ENCODE measurements at places on chromosomes 2 and 18. TPM values are rescaled to one million over a fixed set of nuclear protein-coding genes. Genes with fewer than 3 reads are reported as not detected.
A peak's percentile ranks its signal among the peaks of the same experiment; 100 is the strongest.

The LONRF2 gene
- not detected for total RNA-seq

The COLEC11 gene
- total RNA-seq, result not detected

The CEBPZ gene
- 46.6 TPM for total RNA-seq

The GALNT5 gene
- not detected for total RNA-seq

DNA sequence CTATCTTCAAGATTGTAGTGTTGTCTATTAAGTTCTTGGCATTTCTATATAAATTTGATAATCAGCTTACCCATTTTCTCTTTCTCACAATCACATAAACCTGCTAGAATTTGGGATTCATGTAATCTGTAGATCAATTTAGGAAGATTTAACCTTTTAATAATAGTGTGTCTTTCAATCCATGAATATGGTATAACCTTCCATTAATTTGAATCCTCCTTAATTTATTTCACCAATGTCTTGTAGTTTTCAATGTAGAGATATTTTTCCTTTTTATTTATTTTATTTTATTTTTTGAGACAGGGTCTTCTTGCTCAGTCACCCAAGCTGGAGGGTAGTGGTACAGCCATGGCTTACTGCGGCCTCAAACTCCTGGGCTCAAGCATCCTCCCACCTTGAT is 20.2 kb downstream of the SANBR start:
- H3K27me3 ChIP-seq, result no peaks in the 10 kb centered on the region
- H3K36me3 ChIP-seq, result peaks cover 12% of the 10 kb centered on the region
- no peak overlapping the region for H3K27ac ChIP-seq
- no peak for DNase-seq
- no peak overlapping the region for H3K4me3 ChIP-seq

The RBKS gene
- total RNA-seq, result 9.9 TPM

GRCh38 chr2:183950673-183951072 is 647.7 kb upstream of the ZNF804A start:
- no peaks in the 10 kb centered on the region for H3K27me3 ChIP-seq
- H3K4me3 ChIP-seq, result no peak overlapping the region
- H3K4me1 ChIP-seq, result peaks cover 19% of the 10 kb centered on the region
- H3K27ac ChIP-seq, result no peak overlapping the region

DNA sequence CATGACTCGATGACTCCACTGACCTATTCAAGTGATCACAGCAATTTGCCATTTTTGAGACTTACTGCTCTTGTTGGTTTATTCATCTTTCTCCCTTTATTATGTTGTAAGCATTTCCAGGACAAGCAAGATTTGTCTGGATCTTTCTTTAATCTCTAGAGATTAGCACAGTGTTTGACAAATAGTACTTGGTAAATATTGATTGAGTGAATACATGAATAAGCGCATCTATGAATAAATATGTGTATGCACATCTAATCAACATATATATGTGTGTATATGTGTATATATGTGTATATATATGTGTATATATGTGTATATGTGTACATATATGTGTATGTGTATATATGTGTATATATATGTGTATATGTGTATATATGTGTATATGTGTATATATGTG is 7.3 kb downstream of the TMX3 start:
- DNase-seq, result no peak
- H3K27ac ChIP-seq, result no peak overlapping the region
- no peak overlapping the region for H3K4me3 ChIP-seq

The LANCL1 gene
- 33.7 TPM for total RNA-seq

- H3K4me3 ChIP-seq, result no peak overlapping the region
- H3K27ac ChIP-seq, result no peak overlapping the region
- H3K27me3 ChIP-seq, result no peaks in the 10 kb centered on the region
- H3K4me1 ChIP-seq, result peaks cover 11% of the 10 kb centered on the region
- no peak for DNase-seq
Observed at GRCh38 chr2:70347831-70348230, 46.0 kb upstream of the FAM136A start.

The CSRNP3 gene
- total RNA-seq, result 0.33 TPM

DNA sequence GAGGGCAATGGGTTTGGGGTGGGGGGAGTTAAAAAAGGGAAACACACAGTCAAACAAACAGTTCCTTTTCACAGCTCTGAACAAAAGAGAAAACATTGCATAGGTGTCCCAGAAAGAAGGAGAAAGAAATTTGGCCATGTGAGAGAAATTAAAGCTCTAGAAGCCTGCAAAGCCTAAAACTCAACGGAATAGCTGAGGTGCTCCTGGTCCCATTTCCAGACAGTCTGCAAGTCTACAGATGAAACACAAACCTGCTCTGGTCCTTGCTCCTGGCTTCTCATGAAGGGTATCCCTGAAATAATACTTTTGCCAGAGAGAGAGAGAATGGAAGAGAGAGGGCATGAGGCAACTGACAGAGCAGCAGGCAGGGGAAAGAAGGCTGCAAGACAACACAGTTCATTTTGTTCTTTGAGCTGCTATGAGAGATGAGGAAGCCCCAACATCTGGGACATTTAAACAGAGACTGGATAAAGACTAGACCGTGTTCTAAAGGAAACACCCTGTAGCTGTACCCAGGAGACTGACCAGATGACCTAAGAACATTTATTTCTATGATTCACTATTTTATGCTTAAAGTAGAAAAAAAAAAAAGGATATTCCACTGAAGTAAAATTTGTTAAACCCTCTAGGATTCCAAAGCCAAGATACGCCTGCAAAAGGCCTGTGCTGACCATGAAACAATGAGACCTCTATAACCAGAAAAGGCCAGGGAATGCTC is 57.3 kb upstream of the CYP26B1 start:
- no peak overlapping the region for H3K27ac ChIP-seq
- H3K4me1 ChIP-seq, result peaks cover under 1% of the 10 kb centered on the region
- no peaks in the 10 kb centered on the region for H3K27me3 ChIP-seq
- H3K36me3 ChIP-seq, result peaks cover 4% of the 10 kb centered on the region
- no peak overlapping the region for H3K4me3 ChIP-seq
- DNase-seq, result no peak

DNA sequence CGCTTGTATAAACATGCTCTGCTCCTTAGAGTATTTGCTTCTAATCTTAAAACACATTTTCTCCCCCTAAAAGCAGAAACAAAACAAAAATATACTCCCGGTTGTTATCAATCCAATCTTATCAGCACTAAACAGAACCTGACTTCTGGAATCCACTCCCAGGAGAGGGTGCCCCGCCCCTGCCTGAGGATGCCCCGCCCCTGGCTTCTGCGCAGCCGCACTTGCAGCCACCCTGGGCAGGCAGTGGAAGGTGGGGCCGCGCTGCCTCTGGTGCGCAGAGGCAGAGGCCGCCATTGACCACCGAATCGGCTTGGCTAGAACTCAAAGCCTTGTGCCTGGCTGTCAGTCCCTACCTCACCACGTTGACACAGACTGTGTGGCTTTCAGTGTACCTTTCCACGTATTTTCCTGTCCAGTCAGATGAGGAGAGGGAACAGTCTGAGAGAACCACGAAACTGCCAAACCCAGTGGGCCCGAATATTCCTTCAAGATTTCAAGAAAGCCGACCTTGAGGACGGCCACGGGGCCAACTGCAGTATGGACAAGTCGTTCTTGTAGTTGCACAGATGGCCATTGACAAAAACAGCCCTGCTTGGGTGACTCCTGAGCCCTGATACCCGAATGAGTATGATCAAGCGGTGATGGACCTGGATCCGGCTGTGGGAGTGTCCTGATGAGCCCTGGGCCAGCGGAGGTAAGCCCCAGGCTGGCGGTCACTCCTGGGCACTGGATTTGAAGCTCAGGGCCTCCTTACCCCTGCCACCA is 46.2 kb upstream of the ARHGAP28 start:
- no peak for DNase-seq
- no peak overlapping the region for H3K4me3 ChIP-seq
- H3K4me1 ChIP-seq, result no peaks in the 10 kb centered on the region
- no peaks in the 10 kb centered on the region for H3K36me3 ChIP-seq
- H3K27me3 ChIP-seq, result no peaks in the 10 kb centered on the region

DNA sequence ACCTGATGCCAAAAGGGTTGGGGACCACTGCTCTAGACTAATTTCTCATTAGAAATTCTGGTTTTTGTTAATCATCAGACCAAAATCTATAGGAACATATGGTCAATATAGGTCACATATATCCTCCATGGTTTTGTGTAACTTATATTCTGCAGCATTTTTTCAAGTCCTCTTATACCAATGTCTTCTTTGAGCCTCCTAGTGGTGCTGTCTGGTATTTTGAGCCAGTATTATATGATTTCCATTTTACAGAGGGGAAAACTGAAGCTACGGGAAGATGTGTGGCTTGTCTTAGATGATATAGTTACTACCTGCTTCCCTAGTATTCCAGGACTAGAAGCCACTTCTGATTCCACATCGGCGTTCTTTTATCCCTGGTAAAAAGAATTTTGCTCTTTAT is 13.8 kb downstream of the MAPK4 start:
- H3K36me3 ChIP-seq, result no peaks in the 10 kb centered on the region
- no peak overlapping the region for H3K27ac ChIP-seq
- peaks cover 3% of the 10 kb centered on the region for H3K4me1 ChIP-seq
- H3K27me3 ChIP-seq, result peaks cover 44% of the 10 kb centered on the region

GRCh38 chr2:109264595-109265328 is 135.8 kb downstream of the SH3RF3 start:
- no peak overlapping the region for H3K27ac ChIP-seq
- DNase-seq, result peak; percentile 43
- H3K27me3 ChIP-seq, result no peaks in the 10 kb centered on the region
- H3K4me1 ChIP-seq, result peaks cover 28% of the 10 kb centered on the region
- H3K4me3 ChIP-seq, result no peak overlapping the region

DNA sequence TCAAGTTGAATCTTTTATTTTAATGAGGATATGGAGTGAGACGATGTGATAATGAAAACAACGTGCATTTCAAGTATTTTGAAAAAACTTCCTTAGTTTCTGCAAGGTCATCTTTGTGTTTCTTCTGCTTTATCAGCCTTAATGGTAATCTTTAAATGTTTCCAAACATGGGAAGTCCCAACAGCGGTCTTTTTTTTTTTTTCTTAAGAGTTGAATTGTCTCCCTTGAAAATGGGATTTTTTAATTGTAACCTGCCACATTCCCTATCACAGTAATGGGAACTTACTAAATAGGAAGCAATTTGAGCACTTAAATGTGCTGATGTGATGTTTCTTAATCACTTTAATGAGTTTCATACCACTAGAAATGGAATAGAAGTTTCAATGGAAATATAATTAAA is 45.8 kb downstream of the ATIC start:
- no peak overlapping the region for H3K27ac ChIP-seq
- no peak overlapping the region for H3K4me3 ChIP-seq
- H3K27me3 ChIP-seq, result no peaks in the 10 kb centered on the region

GRCh38 chr2:241603686-241604085 is 33.3 kb downstream of the THAP4 start:
- no peak overlapping the region for H3K4me3 ChIP-seq
- no peak overlapping the region for H3K27ac ChIP-seq
- H3K4me1 ChIP-seq, result no peaks in the 10 kb centered on the region

GRCh38 chr2:115610888-115611287 is 1168.4 kb downstream of the DPP10 start:
- H3K4me1 ChIP-seq, result no peaks in the 10 kb centered on the region
- no peak overlapping the region for H3K4me3 ChIP-seq
- H3K27ac ChIP-seq, result no peak overlapping the region
- no peaks in the 10 kb centered on the region for H3K27me3 ChIP-seq
- no peak for DNase-seq
